Activated CD4-positive, alpha-beta T cell treated with anti-CD3 and anti-CD28 coated beads for 24 hours (primary cell): ENCODE measurements at places on chromosomes 12 and 14.

DNA sequence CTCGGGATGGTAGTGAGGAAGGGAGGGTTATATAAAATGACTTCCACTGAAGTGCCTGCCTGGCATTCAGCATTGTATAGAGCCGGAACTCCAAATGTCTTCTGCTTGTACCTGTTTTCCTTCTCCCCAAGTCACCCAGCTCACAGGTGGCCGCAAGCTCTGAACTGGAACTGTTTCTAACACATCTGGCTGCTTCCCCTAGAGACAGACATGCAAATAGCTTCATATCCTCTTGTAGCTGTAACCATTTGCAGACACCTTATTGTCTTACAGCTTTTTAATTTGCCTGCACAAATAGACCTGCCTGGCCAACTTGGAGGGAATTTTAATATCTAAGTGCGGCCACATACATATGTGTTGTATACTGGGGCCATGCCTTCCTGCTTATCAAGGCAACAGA lies 126.0 kb downstream of the CHST11 start:
- no peak for DNase-seq

DNA sequence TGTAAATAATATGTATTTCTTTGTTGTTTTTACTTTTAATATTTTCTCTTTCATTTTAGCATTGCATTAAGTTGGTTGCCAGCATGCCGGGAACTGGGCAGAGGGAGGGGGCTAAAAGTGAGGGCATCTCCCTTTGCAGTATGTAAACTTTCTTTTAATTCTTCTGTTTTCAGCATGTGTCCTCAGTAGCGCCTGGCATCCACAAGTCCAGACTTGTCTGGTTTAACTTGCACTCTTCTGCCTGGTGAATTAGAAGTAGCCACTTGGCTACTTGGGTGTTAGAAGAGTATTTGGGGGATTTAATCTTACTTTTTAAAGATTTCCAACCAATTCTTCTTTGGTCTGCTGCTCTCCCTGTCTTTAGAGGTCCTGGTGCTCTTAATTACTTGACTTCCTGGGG lies 117.2 kb upstream of the SCAF11 start:
- no peak for DNase-seq

GRCh38 chr12:33724867-33725266 lies 285.2 kb upstream of the SYT10 start:
- DNase-seq: no peak

DNA sequence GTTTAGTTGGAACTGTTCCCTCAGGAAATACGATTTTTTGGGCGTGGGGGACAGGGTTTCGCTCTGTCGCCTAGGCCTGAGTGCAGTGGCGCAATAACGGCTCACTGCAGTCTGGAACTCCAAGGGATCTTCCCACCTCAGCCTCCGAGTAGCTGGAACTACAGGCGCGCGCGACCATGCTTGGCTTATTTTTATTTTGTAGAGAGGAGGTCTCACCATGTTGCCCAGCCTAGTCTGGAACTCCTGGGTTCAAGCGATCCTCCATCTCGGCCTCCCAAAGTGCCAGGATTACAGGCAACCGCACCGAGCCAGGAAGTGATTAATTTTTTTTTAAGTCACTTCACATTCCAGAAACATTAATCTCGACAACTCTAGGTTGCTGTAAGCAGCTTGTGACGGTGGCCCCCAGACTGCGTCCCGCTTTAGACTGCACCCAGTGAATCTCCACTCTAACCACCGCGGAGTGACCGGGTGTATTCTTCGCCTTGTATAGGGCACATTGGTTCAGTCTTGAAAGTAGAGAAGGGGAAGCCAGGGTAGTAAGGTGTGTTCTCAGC lies 830 bp upstream of the MIS18BP1 start:
- DNase-seq: no peak

- DNase-seq: no peak
Measured at GRCh38 chr14:100281286-100282082, 24.8 kb downstream of the SLC25A29 start.

DNA sequence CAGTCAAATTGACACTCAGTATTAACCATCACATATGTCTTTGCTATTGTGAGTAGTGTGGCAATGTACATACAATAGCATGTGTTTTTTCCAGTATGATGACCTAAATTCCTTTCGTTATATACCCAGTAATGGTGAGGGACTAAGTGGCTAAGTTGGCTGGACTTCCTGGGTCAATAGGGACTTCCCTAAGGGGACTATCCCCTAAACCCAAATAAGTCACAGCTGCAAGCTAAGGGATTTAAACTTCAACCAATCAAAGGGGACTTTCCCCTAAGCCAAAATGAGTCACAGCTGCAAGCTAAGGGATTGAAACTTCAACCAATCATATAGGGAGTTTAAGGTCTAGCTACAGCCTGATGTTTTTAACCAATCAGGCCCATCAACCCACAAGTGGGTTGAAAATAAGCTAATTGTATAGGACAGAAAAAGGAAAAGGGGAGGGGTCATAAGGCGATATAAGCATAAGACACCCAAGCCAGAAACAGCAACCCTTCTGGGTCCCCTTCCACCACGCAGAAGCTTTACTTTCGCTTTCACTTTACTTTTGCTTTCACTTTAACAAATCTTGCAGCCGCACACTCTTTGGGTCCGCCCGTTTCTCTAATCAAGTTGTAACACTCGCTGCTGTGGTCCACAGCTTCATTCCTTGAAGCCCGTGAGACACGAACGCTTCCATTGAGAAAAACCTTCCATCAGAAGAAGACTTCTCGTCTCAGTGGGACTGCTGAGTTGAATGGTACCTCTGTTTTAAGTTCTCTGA lies 404.4 kb downstream of the FLRT2 start:
- DNase-seq: peak; percentile 15

- DNase-seq: no peak
Measured at GRCh38 chr12:94643606-94644005, 6.8 kb downstream of the TMCC3 start.

GRCh38 chr12:105069936-105070702 lies 14.1 kb downstream of the ALDH1L2 start:
- no peak for DNase-seq

GRCh38 chr14:22656226-22656625 lies 12.1 kb upstream of the OR6J1 start:
- no peak for DNase-seq

GRCh38 chr12:101780599-101780998 lies 41.3 kb upstream of the SYCP3 start:
- no peak for DNase-seq

GRCh38 chr12:14310866-14311265 lies 54.6 kb upstream of the ATF7IP start:
- DNase-seq: no peak

GRCh38 chr12:106064721-106065021 lies 74.1 kb downstream of the NUAK1 start:
- no peak for DNase-seq

GRCh38 chr12:3168223-3169221 lies 91.3 kb downstream of the TSPAN9 start:
- peak; percentile 41 for DNase-seq

GRCh38 chr14:32313844-32314376 lies 15.2 kb upstream of the AKAP6 start:
- no peak for DNase-seq

DNA sequence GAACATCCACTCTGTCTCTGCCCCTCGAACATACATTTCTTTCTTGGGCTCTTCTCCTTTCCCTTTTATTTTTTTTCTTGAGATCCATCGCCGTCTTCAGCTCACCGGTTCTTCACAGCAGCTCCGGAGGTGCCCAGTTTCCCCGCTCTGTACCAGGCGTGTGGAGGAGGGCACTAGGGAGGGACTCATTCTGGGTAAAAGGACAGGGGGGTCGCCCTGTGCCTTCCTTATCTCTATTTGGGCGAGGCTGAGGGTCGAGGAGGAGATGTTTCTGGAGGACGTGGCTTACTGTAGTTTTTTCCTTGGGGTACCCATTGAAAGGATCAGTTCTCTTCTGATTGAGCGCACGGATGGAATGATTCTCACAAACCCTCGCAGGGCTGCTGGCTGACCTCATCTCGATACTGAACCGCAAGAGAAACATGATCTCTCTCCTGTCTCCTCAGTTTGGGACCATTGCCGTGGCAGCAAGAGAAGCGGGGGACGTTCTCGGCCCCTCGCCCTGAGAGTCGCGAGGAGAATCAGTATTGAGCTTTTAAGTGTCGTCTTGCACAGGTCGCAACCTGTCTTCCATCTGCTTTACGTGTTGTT lies 386 bp downstream of the LIN52 start:
- peak; percentile 1 for DNase-seq

- DNase-seq: no peak
Measured at GRCh38 chr14:95088665-95089064, 68.7 kb downstream of the DICER1 start.

DNA sequence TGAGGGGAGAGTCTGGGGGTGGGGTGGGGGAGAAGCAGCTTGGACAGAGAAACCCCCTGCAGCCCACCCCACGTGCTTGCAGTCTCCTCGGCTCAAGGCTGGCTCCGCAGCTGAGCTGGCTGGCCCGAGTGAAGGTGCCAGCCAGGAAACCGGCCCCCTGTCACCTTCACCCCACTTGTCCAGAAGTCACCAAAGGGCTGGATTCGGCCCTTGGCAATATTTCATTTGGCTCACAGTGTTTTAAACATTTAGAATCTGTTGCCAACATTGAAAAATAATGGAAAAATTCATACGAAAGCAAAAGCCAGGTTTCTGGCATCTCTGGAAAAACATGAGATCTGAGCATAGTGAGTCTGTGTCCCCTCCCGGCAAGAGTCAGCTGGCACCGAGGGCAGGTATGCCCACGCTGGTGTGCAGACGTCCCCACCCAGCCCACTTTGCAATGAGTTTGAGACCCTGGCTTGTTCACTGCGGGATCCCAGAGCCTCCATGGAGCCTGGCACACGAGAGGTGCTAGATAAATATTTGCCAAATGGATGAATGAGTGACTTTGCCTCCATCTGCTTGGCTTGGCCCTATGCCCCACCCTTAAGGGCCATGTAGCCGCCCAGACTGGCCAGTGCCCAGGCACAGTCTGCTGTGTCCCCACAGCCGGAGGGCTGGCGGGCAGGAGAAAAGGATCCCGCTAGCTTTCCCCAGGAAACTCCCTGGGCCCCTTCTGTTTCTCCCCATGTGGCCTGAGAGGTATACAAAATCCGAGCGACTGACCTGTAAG lies 18.2 kb downstream of the MSI1 start:
- DNase-seq: no peak

- no peak for DNase-seq
Measured at GRCh38 chr14:99945732-99946651, 119.2 kb upstream of the EVL start.

- no peak for DNase-seq
Measured at GRCh38 chr12:20477672-20478071, 109.3 kb downstream of the PDE3A start.

- DNase-seq: no peak
Measured at GRCh38 chr12:131872154-131873051, 22.0 kb upstream of the ULK1 start.

- no peak for DNase-seq
Measured at GRCh38 chr12:538731-539539, 79.2 kb downstream of the B4GALNT3 start.

- DNase-seq: no peak
Measured at GRCh38 chr14:105165761-105166485, 2.7 kb downstream of the JAG2 start.

GRCh38 chr14:58243790-58244555 lies 670 bp upstream of the PSMA3 start:
- DNase-seq: no peak

- peak; percentile 14 for DNase-seq
Measured at GRCh38 chr14:59464486-59465315, 479 bp downstream of the GPR135 start.

- DNase-seq: no peak
Measured at GRCh38 chr12:2338991-2339431, 286.2 kb downstream of the CACNA1C start.
